Mesenteric fat pad (tissue), 1 donor: ENCODE measurements at places on chromosomes 3 and 15. TPM values are rescaled to one million over a fixed set of nuclear protein-coding genes. Genes with fewer than 3 reads are reported as not detected.

- no peak for DNase-seq
These were observed 152.9 kb downstream of the IGF1R start for GRCh38 chr15:98801234-98801561.

AGTR1 gene
- 19.8 TPM for total RNA-seq

CORO2B gene
- 4.9 TPM for total RNA-seq

DNA sequence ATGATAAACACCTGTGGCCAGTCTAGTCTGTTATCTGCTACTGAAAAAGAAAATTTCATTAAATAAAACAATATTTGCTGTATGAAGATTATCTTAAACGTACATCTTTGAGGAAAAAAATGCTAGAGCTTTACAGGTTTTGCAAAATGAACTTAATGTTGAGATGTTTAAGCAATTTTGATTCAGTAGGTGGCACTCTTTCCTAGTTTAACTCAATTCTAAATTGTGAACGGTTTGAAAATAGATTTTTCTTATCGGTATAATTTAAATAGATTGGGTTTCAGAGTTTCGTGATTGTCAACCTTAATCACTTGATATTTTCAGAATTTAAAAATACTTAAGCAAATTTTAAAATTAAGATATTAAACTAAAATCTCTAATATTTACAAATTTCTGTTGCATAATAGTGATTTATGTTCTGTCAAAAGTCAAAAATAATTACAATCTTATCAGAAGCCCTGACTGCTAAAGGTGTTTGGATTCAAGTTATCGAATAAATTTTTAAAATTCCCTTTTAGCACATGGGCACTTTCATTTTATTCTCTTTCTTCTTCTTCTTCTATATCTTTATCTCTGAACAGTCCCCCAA, 7.0 kb upstream of the RNF111 start:
- no peak for DNase-seq

RTP4 gene
- total RNA-seq = 1.6 TPM

DNA sequence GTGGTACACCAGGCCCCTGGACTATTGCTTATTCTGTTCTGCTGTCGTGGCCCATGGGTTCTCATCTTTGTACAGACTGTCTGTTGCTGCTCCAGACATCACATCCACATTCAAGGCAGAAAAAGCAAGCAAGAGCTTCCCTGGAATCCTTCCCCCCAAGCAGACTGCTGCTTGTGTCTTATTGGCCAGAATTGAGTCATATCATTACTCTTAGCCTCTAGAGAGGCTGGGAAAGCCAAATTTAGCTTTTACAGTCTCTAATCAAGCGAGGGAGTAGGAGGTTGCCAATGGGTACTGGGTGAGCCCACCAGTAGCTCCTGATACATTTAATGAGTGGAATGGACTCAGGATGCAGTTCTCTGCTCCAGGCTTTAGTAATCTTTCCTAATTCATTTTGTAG, 39.4 kb downstream of the RAB6B start:
- peak; percentile 16 for DNase-seq

ZNF80 gene
- total RNA-seq = not detected

NOX5 gene
- total RNA-seq = 0.19 TPM

DNA sequence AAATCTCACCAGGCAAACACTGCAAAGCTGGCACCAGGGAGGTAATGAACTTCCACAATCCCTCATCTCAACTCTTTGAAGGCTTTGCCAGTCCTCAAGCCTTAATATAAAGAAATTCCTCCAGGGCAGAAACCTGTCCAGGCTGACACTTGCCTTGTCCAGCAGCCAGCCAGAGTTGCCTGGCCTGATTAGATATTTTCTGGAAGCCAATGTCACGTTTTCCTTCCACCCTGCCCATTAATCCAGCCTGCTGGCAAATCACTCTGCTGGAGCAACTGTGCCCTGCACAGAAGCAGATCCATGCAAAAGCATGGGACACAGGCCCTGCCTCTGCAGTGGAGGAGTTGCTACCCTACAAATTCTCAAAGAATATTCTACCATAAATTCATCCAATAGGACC, 56.5 kb downstream of the HEG1 start:
- DNase-seq = no peak

DNA sequence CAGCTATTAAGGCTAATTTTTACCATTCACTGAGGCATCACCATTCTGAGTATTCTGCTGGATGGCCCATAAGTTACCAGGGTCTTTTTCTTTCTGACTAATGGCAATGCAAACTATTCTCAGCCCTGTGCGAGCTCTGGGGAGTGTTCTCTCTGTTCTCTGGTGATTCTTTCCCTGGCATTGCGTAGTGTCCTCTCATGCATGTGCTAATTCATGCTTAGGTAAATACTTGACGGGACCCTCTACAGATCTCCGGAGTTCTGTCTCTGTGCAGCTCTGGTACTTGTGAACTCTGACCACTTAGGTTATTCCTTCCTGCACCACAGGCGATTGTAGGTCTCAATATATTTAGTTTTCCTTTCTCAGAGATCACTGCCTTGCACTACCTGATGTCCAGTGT, 34.8 kb downstream of the UBE2E1 start:
- no peak for DNase-seq

DNA sequence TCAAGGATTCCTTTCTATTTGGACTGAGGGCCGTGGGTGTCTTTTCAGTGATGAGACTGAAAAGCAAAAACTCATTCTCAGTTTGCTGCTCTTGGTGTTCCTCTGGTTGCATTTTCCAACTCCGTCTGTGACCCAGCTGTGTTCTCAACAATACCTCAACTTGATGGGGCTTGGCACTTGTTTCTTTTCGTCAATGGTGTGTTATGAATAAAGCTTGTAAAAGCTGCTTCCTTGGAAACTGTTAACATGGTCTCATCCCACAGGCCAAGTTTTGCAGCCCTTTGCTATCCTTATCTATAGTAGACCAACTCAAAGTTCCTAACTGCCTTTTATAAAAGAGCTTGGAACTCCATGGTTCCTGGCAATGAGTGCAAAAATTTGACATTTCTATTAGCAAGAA, 142.5 kb upstream of the UBE2E1 start:
- DNase-seq = no peak

GRCh38 chr3:48555949-48556795, 431 bp downstream of the PFKFB4 start:
- DNase-seq = no peak

GRCh38 chr3:131699001-131699400, 196.2 kb upstream of the MRPL3 start:
- DNase-seq = no peak

DNA sequence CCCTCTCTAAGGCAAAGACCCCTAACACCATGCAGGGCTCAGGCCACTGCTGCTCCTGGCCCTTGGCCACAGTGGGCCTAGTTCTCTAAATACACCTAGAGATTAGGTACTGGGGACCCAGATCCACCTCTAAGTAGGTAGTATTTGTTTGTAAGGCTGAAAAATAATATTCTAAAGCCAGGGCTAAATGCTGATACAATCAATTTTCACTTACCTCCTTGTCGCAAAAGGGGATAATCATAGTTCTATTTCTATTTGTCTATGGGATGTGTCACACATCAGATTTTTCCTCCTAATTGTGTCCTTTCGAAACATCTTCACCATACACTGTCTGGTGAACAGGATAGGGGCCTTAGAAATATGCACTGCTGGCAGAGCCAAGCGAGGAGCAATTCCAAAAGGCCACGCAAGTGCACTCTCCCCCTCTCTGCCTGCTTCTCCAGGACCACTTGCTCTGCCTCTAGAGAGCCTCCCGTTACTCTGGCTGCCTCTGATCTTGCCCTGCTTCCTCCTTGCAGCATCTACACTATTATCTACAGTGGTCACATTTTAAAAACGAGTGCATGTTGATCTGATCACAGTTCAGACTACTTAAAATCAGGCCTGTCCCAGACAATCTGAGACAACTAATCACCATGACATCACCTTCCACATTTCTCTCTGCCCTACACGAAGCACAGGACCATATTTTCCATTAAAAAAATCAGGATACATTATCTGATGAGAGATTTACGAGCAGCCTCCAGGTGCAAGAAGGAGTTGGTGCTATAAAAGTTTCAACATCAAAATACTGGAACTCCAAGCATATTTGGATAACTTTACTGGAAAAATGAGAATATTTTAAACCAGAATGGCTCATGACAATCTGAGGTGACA, 115.4 kb downstream of the MYLK start:
- no peak for DNase-seq

DNA sequence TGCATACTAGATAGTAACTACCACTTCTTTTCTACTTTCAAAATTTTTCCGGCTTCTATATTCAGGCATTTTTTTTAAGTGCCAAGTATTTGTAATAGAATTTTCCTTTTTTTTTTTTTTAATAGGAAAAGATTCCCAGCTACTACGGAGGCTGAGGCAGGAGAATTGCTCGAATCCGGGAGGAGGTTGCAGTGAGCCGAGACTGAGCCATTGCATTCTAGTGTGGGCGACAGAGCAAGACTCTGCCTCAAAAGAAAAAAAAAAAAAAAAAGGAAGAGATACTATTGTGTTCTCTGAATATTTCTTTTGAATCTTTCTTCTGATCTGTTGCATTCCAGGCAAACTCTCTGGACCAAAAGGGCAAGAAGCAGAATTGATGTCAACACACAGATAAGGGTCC, 557.3 kb downstream of the FGF12 start:
- DNase-seq = no peak

DNA sequence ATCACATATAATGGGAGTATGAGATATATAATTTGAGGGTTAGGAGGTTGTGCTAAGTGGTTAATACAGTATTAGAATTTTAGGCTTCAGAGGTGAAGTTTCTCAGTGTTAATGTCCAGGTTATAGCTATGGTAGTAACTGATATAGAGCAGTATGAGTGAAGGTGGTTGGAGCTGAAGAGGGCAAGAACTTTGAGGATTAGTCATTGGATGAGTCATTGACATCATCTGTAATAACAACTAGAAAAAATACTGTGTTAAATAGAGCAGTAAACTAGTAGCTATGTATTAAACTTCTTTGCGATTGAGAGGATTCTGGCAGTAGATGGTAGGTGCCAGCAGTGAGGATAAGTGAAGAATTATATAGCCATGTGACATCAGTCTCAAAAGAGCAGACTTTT, 47.5 kb upstream of the EIF3J start:
- no peak for DNase-seq

DNA sequence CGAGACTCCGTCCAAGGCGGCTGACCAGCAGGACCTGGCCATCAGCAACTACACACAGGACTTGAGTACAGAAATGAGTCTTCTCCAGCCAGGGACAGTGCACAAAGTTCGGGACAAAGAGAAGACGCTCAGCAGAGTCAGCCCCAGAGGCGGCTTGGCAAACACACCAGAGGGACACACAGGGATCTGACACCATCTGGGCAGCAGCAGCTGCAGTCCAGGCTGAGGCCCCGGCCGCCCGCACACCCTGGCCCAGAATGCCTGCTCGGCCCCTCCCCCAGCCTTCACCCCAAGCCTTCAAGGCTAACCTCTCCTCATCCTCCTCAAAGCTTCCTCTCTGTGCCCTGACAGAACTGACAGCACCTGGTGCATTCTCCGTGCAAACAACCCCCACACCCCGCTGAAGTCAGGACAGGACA, 61.1 kb downstream of the XXYLT1 start:
- peak; percentile 90 for DNase-seq

DNA sequence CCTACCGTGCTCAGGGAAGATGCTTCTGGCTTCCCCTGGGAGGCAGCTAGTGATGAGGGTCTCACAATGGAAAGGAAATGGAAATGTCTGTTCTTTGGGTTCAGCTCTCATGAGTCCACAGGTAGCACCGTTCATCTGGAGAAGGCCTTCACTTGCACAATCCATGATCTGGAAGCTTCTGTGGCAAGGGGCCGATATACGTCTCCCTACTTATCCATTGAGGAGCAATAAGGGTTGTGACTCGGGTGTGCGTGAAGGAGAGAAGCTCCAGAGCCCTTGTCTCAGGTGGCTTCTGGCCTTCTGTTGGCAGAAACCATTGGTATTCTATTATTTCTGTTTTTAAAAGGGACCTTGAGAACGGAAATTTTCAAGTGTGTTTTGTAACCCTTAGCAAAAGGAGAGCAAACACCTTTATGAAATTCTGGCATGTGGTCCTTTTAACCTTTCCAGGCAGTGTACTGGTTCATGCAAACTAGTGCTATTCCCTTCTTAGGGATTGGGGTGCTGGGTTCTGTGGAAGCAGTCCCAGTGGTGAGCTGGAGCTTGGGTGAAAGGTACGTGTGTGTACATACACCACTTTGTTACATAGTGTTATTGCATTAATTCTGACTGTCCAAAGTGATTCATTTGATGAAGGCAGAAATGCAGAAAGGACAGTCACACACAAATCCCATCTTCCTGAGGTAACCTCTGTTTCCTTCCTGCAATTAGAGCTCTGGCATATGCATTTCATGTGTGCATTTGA, 32.5 kb downstream of the KLF13 start:
- no peak for DNase-seq

DNA sequence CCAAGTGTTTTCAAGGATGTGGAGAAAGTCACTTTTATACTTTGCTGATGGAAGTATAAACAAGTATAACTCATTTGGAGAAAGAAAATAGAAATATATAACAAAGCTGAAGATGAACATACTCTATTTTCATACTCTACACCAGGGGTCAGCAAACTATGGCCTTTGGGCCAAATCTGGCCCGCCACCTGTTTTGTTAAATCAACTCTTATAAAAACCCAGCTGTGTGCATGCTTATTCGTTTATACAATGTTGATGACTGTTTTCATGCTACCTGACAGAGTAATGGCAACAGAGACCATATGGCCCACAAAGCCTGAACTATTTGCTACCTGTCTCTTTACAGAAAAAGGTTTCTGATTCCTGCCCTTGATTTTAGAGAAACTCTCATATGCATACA, 124.0 kb downstream of the NR1D2 start:
- DNase-seq = no peak
